ENCODE measurements at places on chromosomes 12 and 14. TPM values are rescaled to one million over a fixed set of nuclear protein-coding genes. Genes with fewer than 3 reads are reported as not detected.
A peak's percentile ranks its signal among the peaks of the same experiment; 100 is the strongest.

DNA sequence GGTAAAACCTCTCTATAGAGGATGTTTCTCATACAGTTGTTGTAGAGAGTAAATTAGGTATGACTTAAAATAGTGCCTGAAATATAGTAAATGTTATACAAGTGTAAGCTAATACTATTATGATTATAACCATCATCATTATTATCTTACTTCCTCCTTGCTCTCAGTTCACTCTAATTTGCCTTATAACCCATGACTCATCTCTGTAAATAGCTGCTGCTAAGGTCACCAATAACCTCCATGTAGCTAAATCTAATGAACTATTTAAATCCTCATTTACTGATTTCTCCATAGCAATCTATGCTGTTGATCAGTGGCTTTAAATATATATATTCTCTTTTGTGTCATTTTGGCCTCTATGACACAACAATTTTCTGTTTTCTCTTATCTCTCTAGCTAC is 109.6 kb downstream of the RMST start:
- DNase-seq = no peak

The TCL1B gene
- total RNA-seq = not detected

GRCh38 chr14:37213016-37213415 is 15.3 kb downstream of the MIPOL1 start:
- DNase-seq = no peak

DNA sequence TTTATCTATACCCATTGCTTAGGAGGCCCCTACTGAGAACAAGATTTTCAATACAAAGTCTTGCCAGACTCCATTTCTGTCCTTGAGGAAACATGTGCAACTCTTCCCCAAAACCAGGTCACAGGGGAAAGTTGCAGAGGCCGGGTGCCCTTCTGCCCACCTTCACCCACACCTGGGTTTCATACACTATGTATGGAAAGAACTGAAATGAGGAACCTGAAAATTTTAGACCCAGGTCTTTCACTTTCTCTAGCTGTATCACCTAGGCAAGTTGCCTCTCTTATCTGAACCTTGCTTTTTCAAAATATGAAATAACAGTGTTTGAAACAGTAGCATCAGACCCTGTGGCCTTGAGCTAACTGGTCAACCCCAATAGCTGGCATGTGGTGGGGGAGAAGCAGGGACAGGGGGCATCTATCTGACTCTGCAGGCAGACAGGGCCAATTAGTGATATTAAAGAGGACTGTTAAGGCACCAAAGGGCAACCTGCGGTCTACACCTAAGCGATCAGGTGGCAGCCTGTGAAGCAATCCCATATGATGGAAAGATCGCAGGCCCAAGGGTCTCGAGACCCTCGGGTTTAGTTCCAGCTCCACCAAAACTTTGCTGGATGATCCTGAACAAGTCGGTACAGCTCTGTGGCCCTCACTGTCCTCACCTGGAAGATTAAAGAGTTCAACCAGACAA is 346.5 kb downstream of the BCL11B start:
- DNase-seq = no peak

GRCh38 chr14:83147006-83147405 is 1613.4 kb upstream of the SEL1L start:
- no peak for DNase-seq

- no peak for DNase-seq
Measured at GRCh38 chr12:92673756-92674155, 29.0 kb upstream of the PLEKHG7 start.

- DNase-seq = peak; percentile 94
Measured at GRCh38 chr12:30874455-30875321, 51.9 kb upstream of the TSPAN11 start.

DNA sequence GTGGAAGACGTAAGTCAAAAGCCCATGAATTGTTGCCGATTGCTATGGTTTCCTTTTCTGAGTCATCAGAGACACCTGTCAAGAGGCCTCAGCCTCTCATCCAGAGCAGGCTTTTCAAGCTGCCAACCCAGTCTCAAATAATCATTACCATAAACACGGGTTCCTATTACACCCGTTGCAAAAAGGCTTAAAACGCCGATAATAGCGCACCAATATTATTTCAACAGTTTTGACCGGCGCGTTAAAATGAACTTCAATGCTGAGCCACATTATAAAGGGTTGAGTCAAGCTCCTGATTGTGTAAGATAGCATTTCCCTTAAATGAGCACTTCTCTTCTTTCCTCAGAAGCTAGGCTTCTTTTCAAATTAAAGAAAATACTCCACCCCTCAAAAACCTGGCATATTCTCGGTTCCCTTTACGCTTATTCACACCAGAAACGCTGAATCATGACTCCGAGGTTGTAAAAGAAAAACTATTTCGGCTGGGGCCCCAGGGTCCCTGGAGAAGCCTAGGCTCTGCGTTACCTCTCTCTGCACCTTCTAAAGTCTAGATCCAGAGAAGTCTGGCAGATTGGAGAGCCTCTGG is 1.4 kb downstream of the TMTC1 start:
- peak; percentile 18 for DNase-seq

- no peak for DNase-seq
Measured at GRCh38 chr12:29176941-29177340, 27.9 kb downstream of the FAR2 start.

The LRRC10 gene
- total RNA-seq = not detected

- DNase-seq = no peak
Measured at GRCh38 chr14:88613552-88614010, 50.7 kb downstream of the ZC3H14 start.

The RFLNA gene
- total RNA-seq = not detected

DNA sequence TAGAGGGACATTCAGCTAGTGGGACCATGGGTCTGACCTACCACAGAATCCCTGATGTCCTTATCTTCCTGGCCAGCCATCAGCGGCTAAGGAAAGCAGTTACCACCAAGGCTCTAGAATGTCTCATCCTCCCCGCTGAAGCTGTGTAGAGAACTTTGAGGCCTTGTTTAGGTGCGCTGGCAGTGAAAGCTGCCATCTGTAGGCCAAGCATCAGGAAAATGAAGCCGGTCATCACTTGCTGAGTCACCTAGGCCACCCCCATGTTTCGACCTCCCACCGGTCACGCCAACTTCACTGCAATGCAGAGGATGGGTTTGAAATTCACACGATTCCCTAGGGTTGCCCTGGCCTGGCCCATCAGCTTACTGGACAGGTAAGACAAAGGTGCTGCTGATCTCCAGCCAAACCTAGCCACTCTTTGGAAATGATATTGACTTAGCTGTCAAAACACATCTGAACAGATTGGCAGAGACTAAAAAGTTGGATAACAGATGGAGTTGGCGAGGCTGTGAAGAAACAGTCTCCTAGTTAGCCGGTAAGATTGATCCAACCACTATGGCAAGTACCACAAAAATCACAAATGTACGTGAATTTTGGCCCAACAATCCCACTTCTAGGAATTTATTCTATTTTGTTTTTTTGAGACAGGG is 52.0 kb downstream of the NOS1 start:
- no peak for DNase-seq

- no peak for DNase-seq
Measured at GRCh38 chr14:23361320-23361719, 3.7 kb downstream of the EFS start.

DNA sequence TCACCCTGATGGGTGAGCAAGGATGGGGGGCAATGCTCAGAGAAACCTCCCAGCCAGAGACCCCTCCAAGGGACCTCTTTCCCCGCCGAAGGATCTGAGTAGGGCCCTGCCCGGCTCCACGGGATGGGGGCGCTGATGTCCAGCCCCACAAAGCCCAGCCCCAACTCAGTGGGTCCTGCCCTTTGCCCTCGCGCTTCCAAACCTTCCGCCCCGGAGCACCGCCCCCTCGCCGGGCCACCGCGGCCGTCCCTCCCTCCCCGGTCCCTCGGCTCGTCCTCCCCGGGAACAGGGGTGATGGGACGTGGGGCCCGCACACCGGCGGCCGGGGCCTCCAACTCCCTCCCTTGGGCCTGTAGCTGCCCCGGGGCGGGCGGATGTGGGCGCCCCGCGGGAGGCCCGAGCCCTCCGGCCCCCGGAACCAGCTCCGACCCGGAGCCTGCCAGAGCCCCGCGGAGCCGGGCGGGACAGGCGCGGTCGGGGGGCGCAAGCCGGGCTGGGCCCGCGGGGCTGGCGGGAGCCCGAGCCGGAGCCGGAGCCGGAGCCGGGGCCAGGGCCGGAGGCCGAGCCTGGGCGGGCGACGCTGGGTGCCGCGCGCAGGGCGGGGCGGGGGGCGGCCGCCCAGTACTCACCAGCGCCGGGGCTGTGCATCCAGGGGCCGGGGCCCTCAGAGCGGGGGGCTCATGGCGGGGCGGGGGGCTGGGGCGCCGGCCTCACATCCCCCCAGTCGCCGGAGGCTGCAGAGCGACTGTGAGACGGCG is 386 bp downstream of the HDAC7 start:
- DNase-seq = peak; percentile 21

GRCh38 chr12:27937768-27938167 is 34.8 kb downstream of the PTHLH start:
- DNase-seq = no peak

DNA sequence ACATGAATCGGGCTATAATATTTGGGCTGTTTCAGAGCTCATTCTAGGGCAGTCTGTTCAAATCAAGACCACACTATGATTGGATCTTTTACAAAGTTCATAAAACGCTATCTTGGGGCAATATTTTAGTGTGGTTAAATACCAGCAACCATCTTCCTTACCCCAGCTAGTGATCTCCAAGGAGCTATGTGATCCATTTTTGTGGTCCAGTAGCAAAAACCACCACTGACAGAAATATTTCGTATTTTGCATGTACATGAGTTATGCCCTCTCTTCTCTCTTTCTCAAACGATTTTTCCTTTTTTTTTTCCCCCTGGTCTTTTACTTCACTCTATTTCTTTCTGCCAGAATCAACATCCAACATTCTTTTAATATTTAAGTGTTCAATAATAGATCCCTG is 280.6 kb upstream of the KITLG start:
- DNase-seq = no peak

The SYCP3 gene
- total RNA-seq = not detected

DNA sequence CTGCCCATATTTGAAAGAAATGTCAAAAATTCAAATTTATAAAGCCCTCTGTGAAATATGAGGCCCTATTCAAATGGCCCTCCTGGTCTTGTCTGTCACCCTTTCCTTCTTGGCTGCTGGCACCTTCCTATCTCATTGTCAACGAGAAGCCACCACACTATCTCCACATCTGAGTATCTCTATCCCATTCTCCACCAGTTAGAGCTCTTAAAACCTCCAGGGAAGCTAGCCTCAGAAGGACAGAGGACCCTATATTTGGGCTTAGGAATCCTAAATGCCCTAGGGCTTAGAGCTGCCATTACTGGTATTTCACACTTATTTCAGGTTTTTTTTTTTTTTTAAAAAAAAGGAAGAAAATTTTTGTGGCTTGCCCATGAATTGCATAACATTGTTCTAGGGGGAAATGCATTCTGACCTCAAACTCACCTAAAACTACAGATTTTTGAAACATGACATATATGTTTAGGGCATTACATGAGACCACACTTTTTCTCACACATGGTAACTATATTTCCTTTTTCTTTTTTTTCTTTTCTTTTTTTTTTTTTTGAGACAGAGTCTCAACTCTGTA is 25.0 kb downstream of the SLC25A21 start:
- DNase-seq = no peak

- no peak for DNase-seq
Measured at GRCh38 chr12:71448150-71448581, 8.6 kb downstream of the LGR5 start.

The MIP gene
- not detected for total RNA-seq

GRCh38 chr14:58865514-58866281 is 227.9 kb downstream of the DACT1 start:
- DNase-seq = no peak

DNA sequence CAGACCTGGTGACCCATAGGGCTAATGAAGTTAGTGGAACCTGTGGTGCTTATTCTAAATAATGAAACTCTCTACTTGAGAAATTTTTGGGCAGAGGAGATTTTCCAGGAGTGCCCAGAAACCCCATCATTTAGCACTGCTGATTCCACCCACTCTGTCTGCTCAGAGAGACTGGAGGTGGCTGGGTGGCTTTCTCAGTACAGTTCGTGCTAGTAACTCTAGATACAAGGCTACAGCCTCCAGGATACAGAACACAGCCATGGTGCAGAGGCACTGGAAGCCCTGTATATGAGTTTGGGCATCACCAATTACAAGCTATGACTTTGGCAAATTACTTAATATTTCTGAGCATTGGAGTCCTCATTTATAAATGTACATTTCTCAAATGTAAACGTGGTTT is 32.4 kb downstream of the CCDC177 start:
- DNase-seq = no peak

- no peak for DNase-seq
Measured at GRCh38 chr14:59630288-59630963, 53.8 kb upstream of the CCDC175 start.

DNA sequence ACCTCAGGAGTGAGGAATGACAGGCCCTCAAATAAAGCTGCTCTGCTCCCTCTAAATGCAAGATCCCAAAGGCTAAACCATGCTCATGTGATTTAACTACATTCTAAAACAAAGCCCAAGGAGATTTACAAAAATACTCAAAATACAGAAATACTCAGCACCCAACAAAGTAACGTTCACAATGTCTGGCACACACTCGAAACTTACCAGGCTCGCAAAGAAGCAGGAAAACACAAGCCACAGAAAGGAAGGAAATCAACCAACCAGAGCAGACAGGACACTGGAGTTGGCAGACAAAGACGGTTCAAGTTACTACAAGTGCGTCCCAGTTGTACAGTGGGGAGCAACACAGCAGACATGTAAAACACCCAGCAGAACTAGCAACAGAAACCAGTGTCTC is 33.4 kb downstream of the STX2 start:
- DNase-seq = no peak

The PSMC6 gene
- 109 TPM for total RNA-seq

DNA sequence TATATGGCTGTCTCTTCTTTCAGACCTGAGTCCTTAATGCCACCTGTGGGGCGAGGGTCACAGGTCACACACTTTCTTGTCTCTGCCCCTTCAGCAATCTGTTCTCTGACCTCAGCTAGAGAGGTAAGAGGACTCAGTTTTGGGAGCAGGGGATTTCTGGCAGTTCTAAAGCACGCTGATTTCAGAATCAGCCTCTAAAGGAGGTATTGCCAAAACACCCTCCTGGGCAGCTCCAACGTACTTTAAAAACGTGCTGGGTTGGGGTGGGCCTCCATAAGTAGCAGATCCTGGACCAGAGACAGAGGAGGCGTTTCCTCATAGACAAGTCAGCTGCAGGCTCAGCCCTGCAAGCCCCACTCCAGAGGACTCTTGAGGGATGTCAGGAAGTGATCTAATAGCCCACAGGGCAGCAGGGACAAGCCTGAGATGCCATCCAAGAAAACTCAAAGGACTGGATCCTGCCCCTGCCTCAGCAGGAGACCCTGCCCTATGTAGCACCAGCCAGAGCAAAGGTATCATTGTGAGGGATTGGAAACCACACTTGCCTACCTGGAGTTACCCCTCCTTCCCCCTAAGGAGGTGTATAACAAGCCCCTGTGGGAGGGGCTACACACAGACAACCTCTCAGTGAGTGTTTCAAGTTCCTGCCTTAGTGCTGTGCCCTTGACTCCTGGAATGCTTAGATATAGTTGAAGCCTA is 8.5 kb downstream of the CTDSP2 start:
- no peak for DNase-seq

- no peak for DNase-seq
Measured at GRCh38 chr12:128425666-128426331, 158.8 kb downstream of the TMEM132C start.

The AKT1 gene
- total RNA-seq = 126 TPM

The RNASE3 gene
- total RNA-seq = not detected
